ENCODE measurements at places on chromosomes 6 and 20.
A peak's percentile ranks its signal among the peaks of the same experiment; 100 is the strongest.

DNA sequence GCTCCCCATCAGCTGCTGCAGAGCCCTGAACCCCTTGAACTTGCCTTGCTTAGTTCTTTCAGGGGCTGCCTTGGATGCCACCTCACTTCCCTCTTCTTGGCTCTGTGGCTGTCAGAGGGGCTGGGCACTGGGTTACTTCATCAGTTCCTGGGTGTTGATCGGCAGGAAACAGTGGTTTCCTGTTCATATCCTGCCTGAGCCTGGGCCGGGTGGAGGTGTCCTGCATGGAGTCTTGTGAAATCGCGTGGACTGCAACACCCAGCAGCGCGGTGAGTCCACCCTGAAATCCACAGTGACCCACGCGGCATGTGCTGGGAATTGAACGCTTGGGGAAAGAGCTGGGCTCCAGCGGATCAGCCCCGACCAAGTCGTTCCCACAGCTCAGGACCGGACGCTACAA, 97.5 kb downstream of the CDH26 start:
- DNase-seq, result peak; percentile 51

DNA sequence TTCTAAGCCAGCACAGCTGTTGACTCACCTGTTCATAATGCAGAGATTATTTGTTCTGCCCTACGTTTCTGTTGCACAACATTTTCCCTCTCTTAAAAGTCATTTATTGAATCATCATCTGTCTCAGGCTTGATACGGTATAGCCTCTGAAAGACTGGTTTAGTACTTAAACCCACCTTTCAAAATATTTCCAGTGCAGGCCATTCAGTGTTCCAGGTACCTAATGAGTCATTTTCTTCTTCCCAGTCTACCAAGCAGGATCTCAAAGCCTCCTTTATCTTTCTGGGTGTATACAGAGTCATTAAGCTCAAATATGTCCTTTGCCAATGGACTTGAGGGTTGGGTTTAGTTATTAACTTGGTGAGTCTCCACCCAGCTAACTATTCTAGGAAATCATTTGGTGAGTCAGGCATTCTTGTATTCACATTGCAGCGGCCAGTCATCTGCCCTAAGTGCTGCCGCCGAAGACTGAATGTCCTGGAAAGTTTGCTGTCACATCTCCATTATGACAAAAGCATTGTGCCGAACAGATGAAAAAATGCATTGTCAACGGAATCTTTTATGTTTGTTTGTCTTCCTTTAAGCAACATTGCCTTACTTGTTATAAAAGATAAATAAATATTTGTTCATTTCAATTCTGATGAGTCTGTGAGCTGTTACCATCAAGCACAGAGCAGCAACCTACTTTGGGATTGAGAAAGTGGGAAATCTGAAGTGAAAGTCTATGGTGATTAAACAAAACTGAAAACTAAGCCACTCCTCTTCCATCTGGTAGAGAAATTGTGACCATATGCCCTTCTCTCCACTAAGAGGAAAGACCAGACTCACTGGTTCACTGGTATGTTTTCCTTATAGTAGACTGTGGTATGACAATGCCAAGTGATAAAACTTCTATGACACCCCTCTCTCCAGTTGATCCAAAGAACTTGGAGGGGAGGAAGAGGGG, 14.3 kb upstream of the FAM135A start:
- DNase-seq, result peak; percentile 45

GRCh38 chr6:168292826-168293225, 26.8 kb downstream of the DACT2 start:
- no peak for DNase-seq

- DNase-seq, result peak; percentile 66
Measured at GRCh38 chr20:57469418-57470211, 55.3 kb downstream of the CTCFL start.

DNA sequence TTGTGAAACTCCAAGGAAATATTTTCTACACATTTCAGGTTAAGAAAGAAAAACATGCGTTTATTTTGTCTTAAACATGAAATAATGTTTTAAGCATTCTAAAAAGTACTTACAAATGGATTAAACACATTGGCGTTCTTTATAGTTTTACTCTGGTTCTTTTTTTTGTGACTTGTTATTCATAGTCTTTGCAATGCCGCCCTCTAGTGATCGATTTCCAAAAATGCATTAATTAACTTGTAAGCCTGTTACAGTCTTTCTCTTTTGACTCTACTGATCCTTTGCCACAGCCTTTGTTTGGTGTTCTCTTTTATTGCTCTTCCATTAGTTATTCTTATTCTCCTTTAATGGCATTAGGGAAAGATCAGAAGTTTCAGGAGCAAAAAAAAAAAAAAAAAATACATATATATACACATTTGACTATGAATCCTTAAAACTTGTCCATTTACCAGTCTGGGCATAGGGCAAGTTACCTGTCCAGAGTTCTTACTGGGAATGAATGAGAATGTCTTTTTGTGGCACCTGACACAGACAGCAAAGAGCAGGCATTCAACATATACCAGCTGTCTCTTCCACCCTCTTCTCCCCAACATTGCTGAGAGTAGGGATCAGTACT, 59.9 kb downstream of the MACROD2 start:
- DNase-seq, result no peak

- DNase-seq, result no peak
Measured at GRCh38 chr6:127932708-127933107, 31.9 kb upstream of the THEMIS start.

DNA sequence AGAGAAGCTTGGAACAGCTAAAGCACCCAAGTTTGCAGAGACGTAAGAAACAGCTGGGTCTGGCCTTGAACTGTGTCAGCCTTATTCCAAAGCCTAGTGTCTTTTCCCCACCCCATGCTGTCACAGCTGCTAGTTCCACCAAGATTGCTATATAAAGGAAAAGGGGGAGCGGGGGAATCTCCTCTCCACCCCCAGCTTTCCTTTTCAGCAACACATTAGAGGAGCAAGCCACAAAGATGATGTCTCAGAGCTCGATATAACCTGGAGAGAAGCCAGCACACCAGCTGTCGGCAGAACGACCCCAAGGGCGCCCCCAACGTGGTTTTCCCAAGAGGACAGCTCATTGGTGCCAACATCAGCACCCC, 36.5 kb downstream of the ATP9A start:
- no peak for DNase-seq

- no peak for DNase-seq
Measured at GRCh38 chr6:44730771-44731391, 343.4 kb downstream of the CDC5L start.

GRCh38 chr6:31874084-31874670, 4.6 kb downstream of the SLC44A4 start:
- no peak for DNase-seq

- DNase-seq, result peak; percentile 30
Measured at GRCh38 chr20:5222919-5223634, 93.7 kb downstream of the PROKR2 start.

- DNase-seq, result no peak
Measured at GRCh38 chr6:110662490-110663211, 152.6 kb downstream of the CDK19 start.

DNA sequence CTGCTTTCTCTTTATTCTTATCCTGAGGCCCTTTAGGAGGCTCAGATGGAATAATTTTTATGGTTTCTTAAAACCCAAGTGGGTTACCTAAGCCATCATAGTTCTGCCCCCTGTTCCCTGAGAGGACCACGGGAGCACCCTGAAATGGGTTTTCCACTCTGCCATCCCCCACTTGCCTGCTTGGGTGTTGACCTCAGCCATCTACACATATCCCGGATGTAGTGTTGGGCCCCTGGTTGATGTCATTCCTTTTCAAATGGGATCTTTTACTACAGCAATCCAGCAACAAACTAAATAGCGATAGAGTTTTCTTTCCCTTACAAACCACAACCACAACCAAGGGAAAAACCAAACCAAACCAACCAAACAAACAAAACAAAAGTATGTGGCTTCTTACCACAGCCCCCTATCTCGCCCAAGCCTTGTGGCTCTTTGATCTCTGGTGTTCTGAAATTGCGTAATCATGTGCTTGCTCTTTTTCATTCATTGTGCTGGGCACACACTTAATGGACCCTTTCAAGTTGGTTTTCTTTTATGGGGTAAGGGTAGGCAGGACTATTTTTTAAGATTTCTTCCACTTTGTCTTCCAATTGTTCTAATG, 154.9 kb downstream of the ESR1 start:
- DNase-seq, result no peak

- DNase-seq, result no peak
Measured at GRCh38 chr6:122713138-122713537, 66.4 kb upstream of the FABP7 start.

DNA sequence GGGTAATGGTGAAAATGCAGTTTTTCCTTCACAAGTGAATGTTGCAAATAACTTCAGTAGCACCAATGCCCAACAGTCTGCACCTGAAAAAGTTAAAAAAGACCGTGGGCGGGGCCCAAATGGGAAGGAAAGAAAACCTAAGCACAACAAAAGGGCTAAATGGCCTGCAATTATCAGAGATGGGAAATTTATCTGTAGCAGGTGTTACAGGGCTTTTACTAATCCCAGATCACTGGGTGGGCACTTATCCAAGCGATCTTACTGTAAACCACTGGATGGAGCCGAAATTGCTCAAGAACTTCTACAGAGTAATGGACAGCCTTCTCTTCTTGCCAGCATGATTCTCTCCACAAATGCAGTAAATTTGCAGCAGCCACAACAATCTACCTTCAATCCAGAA, 64.8 kb upstream of the SMIM8 start:
- no peak for DNase-seq

DNA sequence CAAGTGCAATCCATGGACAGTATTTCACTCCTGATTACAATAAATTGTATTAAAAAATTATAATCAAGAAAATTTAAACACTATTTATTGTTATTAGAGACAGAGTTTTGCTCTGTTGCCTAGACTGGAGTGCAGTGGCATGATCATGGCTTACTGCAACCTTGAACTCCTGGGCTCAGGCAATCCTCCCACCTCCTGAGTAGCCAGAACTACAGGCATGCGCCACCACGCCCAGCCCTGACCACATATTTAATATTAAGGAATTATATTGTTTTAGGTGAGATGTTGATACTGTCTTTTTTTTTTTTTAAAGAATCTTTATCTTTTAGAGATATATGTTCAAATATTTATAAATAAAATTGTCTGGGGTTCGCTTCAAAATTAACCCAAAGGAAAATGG, 14.6 kb downstream of the LCA5 start:
- DNase-seq, result no peak

- DNase-seq, result no peak
Measured at GRCh38 chr20:62707921-62708521, 615 bp upstream of the NTSR1 start.

DNA sequence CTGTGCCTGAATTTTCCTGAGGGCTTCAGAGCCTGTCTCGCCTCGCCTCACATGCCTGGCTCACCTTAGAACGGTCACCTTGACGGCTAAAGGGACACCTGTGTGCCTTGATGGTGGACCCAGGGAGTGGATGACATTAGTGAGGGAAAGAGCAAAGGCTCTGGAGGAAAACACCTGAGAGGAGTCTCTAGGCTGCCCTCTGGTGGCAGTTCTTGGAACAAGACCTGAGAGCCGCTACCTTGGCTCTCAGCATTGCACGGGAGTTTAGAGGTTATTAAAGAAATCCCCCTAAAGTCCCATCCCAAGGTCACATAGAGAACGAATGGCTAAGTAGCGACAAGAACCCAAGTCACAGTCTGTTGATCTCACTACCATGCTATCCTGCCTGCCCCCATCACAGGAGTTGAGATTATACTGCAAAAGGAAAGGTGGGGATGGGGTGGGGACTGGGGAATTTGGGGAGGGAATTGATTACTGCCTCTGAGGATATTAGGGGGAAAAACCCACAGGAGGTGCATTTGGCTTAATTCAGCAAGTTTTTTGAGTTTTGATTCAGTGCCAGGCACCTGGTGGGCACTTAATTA, 7.9 kb upstream of the CDSN start:
- no peak for DNase-seq

DNA sequence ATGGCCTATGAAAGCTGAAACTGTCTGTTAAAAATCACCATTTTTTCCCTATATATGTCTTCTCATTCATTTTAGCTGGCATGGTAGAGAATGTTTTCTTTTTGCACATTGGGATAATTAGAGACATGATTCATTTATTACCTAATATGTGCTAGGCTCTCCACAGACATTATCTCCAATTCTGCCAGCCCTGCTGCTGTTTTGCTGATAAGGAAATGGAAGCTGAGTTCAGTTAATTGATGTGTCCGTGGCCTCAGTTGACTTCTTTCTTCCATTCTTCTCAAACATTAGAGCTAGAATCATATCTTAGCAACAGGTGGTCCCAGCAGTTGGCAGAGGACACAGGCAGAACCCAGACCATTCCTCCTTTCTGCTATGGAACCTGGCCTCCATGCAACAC, 644.1 kb upstream of the CITED2 start:
- DNase-seq, result no peak
